ENCODE measurements at places on chromosomes 4 and X.

DNA sequence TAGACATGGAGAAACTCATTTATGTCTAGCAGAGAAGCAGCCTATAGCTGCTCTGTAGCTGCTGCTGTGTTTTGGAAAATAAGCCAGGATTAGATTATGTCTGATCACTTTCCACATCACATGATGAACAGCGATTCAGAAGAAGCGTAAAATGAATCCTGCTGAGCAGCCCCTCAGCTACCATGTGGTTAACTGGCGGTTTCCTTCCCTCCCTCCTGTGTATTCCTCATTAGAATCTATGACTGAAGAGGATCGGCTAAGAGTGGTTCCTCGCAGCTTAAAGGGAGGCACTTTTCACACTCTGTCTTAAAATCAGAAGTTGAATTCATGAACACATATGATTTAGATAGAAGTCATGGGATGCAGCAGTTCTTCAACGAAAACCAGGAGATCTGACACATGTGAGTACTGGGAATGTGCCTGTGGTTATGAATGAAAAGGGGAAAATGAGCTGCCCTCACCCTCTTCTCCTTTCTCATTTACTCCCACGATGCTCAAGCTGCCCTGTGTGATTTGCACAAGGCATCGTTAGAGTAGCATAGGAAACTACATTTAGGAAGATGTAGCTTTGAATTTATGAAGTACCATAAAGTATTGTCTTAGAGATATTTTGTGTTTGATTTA, at the start of gene PPEF1:
TSS of gene PPEF1 (plus strand) at position 220 of the 624 bp plus-strand sequence. CDS start at position 356, 136 bp downstream.
- no peak for DNase-seq

GRCh38 chr4:128979934-128980333, 113.4 kb downstream of the SCLT1 start:
- no peak for DNase-seq

DNA sequence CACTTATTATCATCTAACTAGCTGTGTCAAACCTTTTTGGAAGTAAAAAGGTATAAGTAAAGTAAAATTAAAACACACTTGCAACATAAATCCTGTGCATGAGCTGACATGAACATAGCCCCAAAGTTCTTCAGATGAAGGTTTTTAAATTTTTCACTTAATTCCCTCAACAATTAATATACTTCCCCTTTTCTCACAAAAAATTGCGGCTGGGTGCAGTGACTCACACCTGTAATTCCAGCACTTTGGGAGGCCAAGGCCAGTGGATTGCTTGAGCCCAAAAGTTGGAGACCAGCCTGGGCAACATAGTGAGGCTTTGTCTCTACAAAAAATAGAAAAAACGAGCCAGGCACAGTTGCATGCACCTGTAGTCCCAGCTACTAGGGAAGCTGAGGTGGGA, 16.8 kb downstream of the RASGEF1B start:
- DNase-seq = no peak

GRCh38 chr4:68748181-68748991, 67.4 kb upstream of the UGT2B10 start:
- DNase-seq = no peak

DNA sequence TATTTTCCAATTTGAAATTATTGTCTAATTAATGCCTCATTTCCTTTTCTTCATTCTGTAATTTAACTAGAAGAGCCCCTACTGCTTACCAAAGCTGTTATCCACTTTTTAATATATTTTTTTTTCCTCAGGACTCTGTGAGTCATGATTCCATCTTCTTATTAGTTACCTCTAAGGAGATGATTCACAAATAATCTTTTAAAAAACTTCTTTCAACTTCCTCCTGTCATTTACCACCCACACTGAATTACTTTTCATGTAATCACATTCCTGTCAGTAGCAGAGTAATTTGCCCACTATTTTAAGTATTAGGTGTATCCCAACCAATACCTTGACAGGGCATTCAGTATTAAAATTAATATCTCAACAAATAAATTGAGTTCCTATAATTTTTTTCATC, 470.9 kb upstream of the ADGRL3 start:
- DNase-seq = no peak

DNA sequence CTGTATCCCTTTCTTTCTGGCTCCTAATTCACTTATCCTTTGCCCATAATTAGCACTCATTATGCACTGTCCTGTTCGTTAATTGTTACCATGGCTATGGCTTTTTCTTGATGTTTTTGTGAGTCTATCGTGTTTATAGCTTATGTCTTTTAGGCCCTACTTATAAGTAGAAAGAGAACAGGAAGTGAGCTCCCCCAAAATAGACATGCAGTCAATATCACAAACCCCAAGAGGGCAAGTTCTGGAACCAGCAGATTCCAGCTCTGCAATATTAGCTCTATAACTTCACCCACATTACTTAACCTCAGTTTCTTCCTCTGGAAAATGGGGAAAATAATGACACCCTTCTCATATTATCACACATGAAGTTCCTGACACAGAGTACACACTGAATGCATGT, 7.4 kb upstream of the HS3ST1 start:
- DNase-seq = no peak

DNA sequence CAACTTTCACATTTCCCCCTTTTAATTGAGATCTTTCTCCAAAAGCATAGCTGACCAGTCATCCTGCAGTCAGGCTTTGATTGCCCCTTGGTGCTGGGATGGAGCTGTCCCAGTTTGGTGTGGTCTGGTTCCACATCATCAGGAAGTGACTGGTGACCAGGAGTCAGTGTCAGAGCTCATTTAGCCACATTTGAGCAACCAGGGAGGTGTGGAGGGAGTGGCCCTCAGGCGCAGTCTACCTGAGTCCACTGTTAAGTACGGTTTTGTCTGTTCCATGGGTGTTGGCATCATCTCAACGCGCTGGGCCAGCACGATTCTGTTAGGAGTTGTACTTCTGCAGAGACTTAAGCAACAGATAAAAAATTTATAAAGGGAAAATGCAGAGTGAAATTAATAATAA, 52.6 kb downstream of the RGS12 start:
- no peak for DNase-seq

- DNase-seq = no peak
Measured at GRCh38 chrX:154411981-154412340, 622 bp downstream of the TAFAZZIN start.

DNA sequence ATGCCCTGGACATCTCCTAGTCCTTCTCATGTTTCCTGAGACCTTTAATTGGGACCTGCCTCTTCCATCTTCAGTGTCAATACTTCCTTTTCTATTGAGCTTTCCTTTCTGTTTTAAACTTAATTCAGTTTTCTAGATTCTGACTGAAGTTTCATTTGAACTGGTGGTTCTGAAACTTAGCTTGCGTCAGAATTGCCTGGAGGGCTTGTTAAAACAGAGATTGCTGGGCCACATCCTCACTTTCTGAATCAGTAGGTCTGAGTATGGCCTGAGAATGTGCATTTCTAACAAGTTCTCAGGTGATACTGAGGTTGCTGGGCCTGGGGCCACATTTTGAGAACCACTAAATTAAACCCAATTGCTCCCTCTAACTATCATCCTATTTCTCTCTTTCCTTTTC, 152.1 kb upstream of the DGKK start:
- DNase-seq = no peak

All from stimulated activated CD8-positive, alpha-beta memory T cell treated with anti-CD3 and anti-CD28 coated beads, Interleukin-4, amount 100 ng/mL, for 1 hour (primary cell).